CD8-positive, alpha-beta memory T cell (primary cell): ENCODE measurements at places on chromosomes 13 and 19. TPM values are rescaled to one million over a fixed set of nuclear protein-coding genes. Genes with fewer than 3 reads are reported as not detected.

The ZNF888 gene
- 4.4 TPM for total RNA-seq

The FFAR1 gene
- not detected for total RNA-seq

The DPF1 gene
- total RNA-seq, result 0.78 TPM

The ZNF571 gene
- 3.3 TPM for total RNA-seq

The DIRAS1 gene
- total RNA-seq, result not detected

The FGF21 gene
- total RNA-seq, result not detected

The TINCR gene
- total RNA-seq, result 0.20 TPM
